K562 (cell line): ENCODE measurements at places on chromosomes 7 and 10. TPM values are rescaled to one million over a fixed set of nuclear protein-coding genes. Genes with fewer than 3 reads are reported as not detected.

DNA sequence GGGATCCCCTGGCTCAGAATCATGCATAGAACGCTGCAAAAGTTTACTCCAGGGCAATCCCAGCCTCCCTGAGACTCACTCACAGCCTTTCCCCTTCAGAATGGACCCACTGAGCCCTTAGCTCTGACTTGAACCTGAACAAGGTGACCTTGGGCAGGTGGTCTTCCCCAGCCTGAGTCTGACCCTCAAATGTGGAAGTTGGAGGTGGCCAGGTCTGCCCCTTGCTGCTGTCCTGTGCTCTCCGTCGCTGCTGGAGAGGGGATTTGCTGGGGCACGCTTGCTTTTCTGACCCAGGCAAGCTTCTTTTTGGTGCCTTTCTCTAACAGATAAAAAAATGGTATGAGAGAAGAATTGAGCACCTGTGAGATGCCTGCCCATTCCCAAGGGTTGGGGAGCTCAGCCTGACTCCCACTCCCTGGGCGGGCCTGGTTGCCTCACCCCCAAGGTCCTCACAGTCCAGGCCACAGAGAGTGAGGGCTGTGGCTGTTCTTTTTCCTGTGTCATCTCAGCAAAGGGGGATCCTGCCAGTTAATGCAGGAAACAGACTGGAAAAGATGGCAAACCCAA is 46.6 kb upstream of the IGFBP3 start:
- H3K4me3 ChIP-seq: no peak overlapping the region
- no peaks in the 10 kb centered on the region for H3K27me3 ChIP-seq
- H3K27ac ChIP-seq: no peak overlapping the region

GRCh38 chr10:112404617-112405016 is 30.7 kb downstream of the ACSL5 start:
- H3K36me3 ChIP-seq: no peaks in the 10 kb centered on the region
- no peaks in the 10 kb centered on the region; the same call in 1 of the 2 replicates for H3K27me3 ChIP-seq
- DNase-seq: no peak
- no peaks in the 10 kb centered on the region for H3K4me1 ChIP-seq

DNA sequence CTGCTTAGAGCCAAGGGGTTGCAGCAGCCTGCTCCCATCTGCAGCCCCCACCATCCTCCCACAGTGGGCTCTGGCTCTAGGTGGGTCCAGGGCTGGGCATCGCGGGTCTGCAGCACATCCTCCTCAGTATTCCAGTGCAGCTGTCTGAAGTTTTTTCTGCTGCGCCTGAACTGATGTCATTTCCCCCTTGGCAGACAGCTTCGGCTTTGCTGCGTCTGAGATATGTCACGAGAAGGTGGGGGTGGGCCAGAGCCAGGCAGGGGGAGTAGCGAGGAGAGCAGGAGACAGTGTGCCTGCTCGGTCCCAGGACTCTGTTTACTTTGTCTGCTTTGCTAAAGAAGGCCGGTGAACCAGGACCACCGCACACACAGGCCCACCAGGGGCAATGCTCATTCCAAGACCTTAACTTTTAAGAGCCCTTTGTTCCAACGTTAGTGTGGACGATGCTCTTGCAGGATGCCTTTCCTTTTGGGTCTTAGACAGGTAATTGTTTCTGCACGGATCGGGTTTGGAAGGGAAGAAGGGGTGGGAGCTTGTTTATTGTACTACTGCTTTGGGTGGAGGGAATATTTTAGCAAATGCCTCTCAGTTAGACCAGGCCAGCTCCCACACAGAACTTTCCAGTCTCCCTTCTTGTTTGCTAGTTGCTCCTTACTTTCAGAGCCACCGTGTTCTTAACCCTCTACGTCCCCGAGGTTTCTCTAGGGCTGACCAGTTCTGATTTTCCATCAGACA is 32.4 kb downstream of the WBP1L start:
- no peak overlapping the region for H3K4me3 ChIP-seq
- no peaks in the 10 kb centered on the region for H3K27me3 ChIP-seq
- peak overlapping the region; percentile 50; the same call in 1 of the 3 replicates for H3K27ac ChIP-seq
- peaks cover 49% of the 10 kb centered on the region for H3K4me1 ChIP-seq
- H3K36me3 ChIP-seq: peaks cover 4% of the 10 kb centered on the region; the same call in 1 of the 3 replicates

The CALHM2 gene
- 0.16 TPM in 1 of 2 replicates, not detected in the other for total RNA-seq

The TWIST1 gene
- total RNA-seq: 0.18 and 0.33 TPM in 2 replicates

- no peak overlapping the region for H3K27ac ChIP-seq
- H3K27me3 ChIP-seq: peaks cover 8% of the 10 kb centered on the region; the same call in 1 of the 2 replicates
- no peaks in the 10 kb centered on the region for H3K36me3 ChIP-seq
Measured at GRCh38 chr7:143487566-143487965, 9.9 kb downstream of the TAS2R41 start.

GRCh38 chr7:111043561-111043960 is 47.4 kb upstream of the LRRN3 start:
- H3K27ac ChIP-seq: no peak overlapping the region
- no peaks in the 10 kb centered on the region for H3K4me1 ChIP-seq
- H3K4me3 ChIP-seq: no peak overlapping the region
- DNase-seq: no peak
- no peaks in the 10 kb centered on the region for H3K36me3 ChIP-seq

DNA sequence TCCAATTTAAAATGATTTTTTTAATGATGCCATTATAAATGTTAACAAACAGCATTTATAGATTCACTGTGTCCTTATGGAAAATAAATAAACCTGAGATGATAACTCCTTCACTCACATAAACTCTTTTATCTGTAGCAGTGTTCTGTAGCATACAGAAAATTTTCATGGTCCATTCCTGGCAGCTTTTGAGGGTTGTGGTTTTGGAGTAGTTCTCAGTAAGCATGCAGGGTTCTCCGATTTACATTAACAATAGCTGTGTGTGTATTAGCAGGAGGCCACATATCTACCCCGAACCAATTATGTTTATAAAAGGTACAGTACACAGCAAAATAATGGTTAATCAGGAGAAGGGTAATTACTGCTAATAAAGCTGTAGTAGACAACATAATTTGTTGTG is 162.7 kb downstream of the CDCA7L start:
- H3K27me3 ChIP-seq: no peaks in the 10 kb centered on the region
- H3K27ac ChIP-seq: no peak overlapping the region
- no peaks in the 10 kb centered on the region for H3K4me1 ChIP-seq
- H3K36me3 ChIP-seq: no peaks in the 10 kb centered on the region

DNA sequence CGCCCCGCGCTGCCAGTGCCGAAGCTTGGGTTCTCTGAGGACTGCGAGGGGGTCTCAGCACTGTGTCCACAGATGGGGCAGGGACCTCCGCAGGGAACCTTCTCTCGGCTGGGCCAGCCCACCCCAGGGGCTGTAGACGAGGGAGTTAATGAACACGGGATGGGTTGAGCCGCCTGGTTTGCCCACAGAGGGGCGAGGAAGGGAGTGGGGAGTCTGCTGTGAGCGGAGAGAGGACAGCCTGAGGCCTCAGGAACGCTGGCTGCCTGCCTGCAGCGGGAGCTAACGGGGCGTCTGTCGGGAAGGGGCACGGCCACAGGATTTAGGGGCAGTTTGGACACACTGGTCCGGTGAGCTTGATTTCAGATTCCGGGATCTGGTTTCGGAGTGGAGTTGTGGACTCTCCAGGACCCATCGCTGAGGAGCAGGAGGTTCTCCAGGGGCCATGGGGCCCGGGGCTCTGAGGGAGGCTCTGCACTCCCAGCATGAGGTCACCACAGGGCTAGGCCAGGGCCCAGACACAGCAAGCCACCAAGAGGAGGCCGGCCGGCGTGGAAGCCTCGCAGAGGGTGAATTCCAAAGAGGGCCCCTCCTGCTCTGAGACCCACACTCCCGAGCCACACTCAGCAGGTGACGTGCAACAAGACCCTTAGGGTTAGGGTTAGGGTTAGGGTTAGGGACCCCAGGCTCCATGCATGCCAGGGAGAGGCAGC is 19.0 kb upstream of the FAM20C start:
- no peaks in the 10 kb centered on the region for H3K36me3 ChIP-seq
- DNase-seq: no peak
- no peak overlapping the region for H3K27ac ChIP-seq
- no peaks in the 10 kb centered on the region for H3K4me1 ChIP-seq
- peaks cover 55% of the 10 kb centered on the region for H3K27me3 ChIP-seq

GRCh38 chr10:132054564-132054963 is 11.2 kb upstream of the JAKMIP3 start:
- H3K36me3 ChIP-seq: no peaks in the 10 kb centered on the region
- DNase-seq: peak; percentile 28
- no peaks in the 10 kb centered on the region for H3K4me1 ChIP-seq
- no peak overlapping the region for H3K27ac ChIP-seq

The MYO3A gene
- not detected in 2 replicates for total RNA-seq

GRCh38 chr10:77361831-77362230 is 275.8 kb downstream of the KCNMA1 start:
- no peaks in the 10 kb centered on the region for H3K36me3 ChIP-seq
- peaks cover 27% of the 10 kb centered on the region for H3K27me3 ChIP-seq
- H3K4me3 ChIP-seq: no peak overlapping the region
- no peak for DNase-seq
- no peak overlapping the region for H3K27ac ChIP-seq
